Type B pancreatic cell (in vitro differentiated cells): ENCODE measurements at places on chromosomes 7 and 10. TPM values are rescaled to one million over a fixed set of nuclear protein-coding genes. Genes with fewer than 3 reads are reported as not detected.

Gene GCK
- total RNA-seq: 5.6 and 6.7 TPM in 2 replicates

DNA sequence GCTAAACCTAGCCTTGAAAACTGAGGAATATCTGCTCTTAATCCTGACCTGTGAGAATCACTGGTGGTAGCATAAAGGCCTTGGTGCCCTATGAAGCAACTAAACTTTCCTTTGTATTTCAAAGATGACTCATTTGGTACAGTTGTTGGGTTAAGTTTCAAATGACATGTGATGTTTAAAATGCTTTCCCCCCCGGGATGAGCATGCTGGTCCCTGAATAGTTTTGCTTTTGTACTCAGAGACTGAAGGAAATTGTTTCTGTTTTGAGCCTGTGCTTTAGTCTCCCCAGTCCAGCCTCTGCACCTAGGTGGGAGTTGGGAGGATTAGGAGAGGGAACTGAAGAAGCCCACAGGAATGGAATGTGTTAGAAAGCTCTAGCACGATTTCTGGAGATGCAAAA, 258.9 kb upstream of the NPY start:
- no peak for DNase-seq
- no peaks in the 10 kb centered on the region for H3K36me3 ChIP-seq
- peaks cover 9% of the 10 kb centered on the region for H3K4me1 ChIP-seq
- no peak overlapping the region for H3K27ac ChIP-seq
- H3K27me3 ChIP-seq: peaks cover 3% of the 10 kb centered on the region

- no peak overlapping the region for H3K27ac ChIP-seq
- H3K4me1 ChIP-seq: no peaks in the 10 kb centered on the region
- H3K27me3 ChIP-seq: no peaks in the 10 kb centered on the region
- no peak overlapping the region for H3K4me3 ChIP-seq
- DNase-seq: no peak
- H3K36me3 ChIP-seq: peaks cover 24% of the 10 kb centered on the region
Measured at GRCh38 chr7:140873434-140873833, 51.3 kb downstream of the BRAF start.

DNA sequence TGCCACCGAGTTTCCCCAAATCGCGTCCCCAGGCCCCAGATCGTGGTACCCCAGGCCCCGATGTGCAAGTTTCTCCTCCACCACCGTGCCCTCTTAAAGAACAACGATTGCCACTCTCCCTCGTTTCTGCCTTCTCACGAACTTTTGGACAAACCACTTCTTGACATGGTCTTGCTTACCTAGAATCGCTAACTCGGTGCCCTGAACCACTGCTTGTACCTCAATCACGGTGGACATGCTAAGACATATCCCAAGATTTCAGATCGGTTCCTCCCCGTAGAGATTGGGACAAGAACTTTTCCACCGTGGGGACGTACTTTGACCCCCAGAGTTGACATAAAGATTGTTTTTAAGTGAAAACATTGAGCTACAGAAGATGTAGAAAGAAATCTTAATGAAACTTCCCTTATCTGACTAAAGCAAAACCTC, 477 bp upstream of the ZC3HAV1 start:
- no peak for DNase-seq
- H3K4me1 ChIP-seq: peaks cover 12% of the 10 kb centered on the region
- H3K27me3 ChIP-seq: peaks cover 44% of the 10 kb centered on the region
- H3K4me3 ChIP-seq: peak overlapping the region; percentile 94
- H3K36me3 ChIP-seq: no peaks in the 10 kb centered on the region
- peak overlapping the region; percentile 72 for H3K27ac ChIP-seq

DNA sequence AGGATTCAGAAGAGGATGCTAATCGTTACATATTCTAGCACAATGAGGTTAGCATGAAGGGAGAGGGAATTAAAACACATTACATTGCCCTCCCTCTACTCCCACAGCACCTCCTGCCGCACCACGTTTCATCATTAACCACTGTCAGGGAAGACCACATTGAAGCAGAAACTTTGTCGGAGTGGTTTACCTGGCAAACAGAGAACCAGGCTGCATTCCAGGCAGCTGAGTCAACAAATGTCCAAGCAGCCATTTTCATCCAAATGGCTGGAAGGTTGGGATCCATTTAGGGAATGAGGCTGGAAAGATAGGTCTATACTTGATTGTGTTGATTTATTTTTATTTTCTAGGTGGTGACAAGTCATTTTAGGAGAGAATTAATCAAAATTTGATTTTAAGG, 273.6 kb downstream of the DYNC1I1 start:
- no peaks in the 10 kb centered on the region for H3K4me1 ChIP-seq
- H3K27ac ChIP-seq: no peak overlapping the region
- H3K36me3 ChIP-seq: no peaks in the 10 kb centered on the region
- peaks cover 2% of the 10 kb centered on the region for H3K27me3 ChIP-seq
- H3K4me3 ChIP-seq: no peak overlapping the region
- DNase-seq: no peak

Gene WEE2
- not detected in 2 replicates for total RNA-seq

DNA sequence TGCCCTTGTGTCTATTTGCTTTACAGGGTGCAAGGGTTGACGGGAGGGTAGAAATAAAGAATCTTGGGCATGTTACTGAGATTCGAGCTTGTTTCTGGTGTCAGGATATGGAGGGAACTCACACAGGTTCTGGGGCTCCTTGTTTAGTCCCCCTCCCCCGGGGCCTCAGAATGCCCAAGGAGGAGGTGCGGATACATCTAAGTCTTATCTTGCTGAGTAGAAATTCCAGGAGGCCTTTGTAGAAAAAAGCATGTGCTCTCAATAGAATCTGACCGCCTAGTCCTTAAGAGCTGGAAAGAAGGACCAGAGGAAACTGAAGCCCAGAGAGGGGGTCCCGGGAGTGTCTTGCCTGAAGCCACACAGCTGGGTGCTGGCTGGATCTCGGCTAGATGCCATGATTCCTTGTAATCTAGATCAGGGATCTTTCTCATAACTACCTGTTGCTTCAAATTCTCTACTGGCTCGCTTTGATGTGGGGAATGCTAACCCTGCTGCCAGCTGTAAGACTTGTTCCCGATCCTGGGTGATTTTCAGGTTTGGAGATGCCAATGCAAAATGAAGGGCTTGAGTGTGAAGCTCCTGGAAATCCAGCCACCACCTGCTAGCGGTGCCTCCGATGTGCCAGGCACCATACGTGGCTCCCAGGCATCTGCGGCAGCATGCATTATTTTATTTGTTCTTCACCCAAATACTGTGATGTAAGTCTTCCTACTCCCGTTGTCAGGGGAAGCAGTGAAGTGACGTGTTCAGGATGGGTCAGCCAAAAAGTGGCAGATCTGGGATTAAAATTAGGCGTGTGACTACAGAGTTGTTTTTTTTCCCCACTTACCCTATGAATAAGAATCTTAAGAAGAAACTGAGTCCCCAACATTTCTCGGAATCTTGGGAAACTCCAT, 226.0 kb downstream of the TCF7L2 start:
- no peaks in the 10 kb centered on the region for H3K27me3 ChIP-seq
- H3K4me1 ChIP-seq: peaks cover 23% of the 10 kb centered on the region
- no peak for DNase-seq
- H3K4me3 ChIP-seq: no peak overlapping the region
- H3K27ac ChIP-seq: no peak overlapping the region

DNA sequence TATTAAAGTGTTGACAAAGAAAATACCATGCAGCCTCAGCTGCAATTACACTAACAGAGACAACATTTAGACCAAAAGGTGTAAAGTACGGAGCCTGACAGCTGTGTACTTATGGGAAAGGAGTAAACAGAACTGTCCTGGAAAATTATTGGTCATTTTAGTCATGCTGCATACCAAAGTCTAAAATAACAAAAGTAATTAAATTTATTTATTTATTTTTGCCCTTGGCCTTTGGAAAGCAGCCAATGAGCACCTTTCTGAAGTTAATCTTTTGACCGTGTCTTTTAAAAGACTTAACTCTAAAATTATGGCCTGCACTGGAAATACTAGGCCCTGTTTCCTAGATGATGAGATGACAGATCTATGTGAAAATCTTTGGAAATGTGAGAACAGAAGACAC, 597.6 kb downstream of the NXPH1 start:
- H3K4me1 ChIP-seq: no peaks in the 10 kb centered on the region
- peaks cover 17% of the 10 kb centered on the region for H3K27me3 ChIP-seq
- H3K27ac ChIP-seq: no peak overlapping the region
- no peaks in the 10 kb centered on the region for H3K36me3 ChIP-seq
- DNase-seq: no peak

Gene OR2A7
- 4.2 and 13.7 TPM in 2 replicates for total RNA-seq

Gene ARHGAP22
- total RNA-seq: 4.1 and 5.1 TPM in 2 replicates

Gene LRRD1
- 0.19 TPM in 1 of 2 replicates, not detected in the other for total RNA-seq

Gene GHRHR
- not detected in 2 replicates for total RNA-seq

- no peak overlapping the region for H3K4me3 ChIP-seq
- no peaks in the 10 kb centered on the region for H3K4me1 ChIP-seq
- no peaks in the 10 kb centered on the region for H3K36me3 ChIP-seq
- H3K27me3 ChIP-seq: peaks cover 29% of the 10 kb centered on the region
Measured at GRCh38 chr7:97835296-97836138, 36.7 kb downstream of the ASNS start.

- DNase-seq: no peak
- peaks cover 21% of the 10 kb centered on the region for H3K4me1 ChIP-seq
- H3K27ac ChIP-seq: peak overlapping the region; percentile 9
- H3K36me3 ChIP-seq: peaks cover 29% of the 10 kb centered on the region
Measured at GRCh38 chr10:72424561-72424960, 69.8 kb upstream of the DNAJB12 start.

Gene OSBPL3
- total RNA-seq: 18.3 and 43.7 TPM in 2 replicates

DNA sequence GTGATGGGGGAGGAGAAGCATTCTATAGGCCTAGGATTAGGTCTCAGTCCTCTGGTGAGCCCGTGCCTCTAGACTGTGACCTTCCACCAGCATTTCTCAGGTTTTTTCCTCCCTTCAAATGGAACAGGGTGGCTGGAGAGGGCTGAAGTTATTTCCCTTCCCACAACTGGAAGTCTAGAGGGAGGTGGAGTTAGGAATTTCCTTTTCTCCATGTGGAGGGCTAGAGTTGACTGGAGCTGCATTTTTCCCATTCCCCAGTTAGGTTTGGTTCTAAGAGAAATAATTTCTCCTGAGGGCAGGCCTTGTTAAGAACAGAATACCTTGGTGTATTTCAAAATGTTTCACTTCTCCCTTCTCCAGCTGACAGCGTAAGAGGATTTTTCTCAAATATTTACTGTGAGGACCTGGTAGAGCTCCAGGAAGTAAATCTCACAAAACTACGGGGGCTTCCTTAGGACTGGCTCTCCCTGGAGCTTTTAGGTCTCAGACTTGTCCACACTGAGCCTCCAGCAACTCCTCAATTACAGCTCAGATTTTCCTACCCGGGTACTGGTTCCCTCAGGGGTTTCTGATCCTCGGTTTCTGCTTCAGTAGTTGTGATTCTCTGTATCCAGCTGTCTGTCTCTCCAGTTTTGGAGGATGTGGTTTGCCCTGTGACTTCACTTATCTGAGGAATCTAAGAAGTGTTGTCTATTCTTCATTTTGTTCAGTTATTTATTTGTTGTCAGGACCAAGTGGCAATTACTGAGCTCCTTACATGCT, 6.0 kb upstream of the REEP3 start:
- no peaks in the 10 kb centered on the region for H3K27me3 ChIP-seq
- no peak for DNase-seq
- H3K4me3 ChIP-seq: peak overlapping the region; percentile 62
- peak overlapping the region; percentile 93 for H3K27ac ChIP-seq
- peaks cover 25% of the 10 kb centered on the region for H3K4me1 ChIP-seq

- H3K4me1 ChIP-seq: no peaks in the 10 kb centered on the region
- peaks cover 12% of the 10 kb centered on the region for H3K36me3 ChIP-seq
- no peak overlapping the region for H3K27ac ChIP-seq
- no peak overlapping the region for H3K4me3 ChIP-seq
Measured at GRCh38 chr10:125783408-125783807, 7.8 kb upstream of the MMP21 start.

DNA sequence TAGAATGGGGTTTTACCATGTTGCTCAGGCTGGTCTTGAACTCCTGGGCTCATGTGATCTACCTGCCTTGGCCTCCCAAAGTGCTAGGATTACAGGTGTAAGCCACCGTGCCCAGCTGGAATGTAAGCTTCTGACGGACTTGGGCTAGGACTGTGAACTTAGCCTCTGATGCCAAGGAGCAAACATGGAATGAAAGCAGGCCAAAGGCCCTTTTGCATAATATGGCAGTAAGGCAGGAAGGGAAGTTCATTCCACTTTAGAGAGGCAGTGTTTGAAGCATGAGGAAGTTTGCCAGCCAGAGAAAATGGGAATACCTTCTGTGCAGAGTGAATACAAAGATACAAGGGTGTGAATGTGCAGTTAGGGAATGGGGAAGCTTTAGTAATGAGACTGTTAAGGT, 20.3 kb downstream of the VCL start:
- no peak overlapping the region for H3K27ac ChIP-seq
- peaks cover 27% of the 10 kb centered on the region for H3K36me3 ChIP-seq
- peaks cover 20% of the 10 kb centered on the region for H3K4me1 ChIP-seq
- no peak overlapping the region for H3K4me3 ChIP-seq
- no peaks in the 10 kb centered on the region for H3K27me3 ChIP-seq

DNA sequence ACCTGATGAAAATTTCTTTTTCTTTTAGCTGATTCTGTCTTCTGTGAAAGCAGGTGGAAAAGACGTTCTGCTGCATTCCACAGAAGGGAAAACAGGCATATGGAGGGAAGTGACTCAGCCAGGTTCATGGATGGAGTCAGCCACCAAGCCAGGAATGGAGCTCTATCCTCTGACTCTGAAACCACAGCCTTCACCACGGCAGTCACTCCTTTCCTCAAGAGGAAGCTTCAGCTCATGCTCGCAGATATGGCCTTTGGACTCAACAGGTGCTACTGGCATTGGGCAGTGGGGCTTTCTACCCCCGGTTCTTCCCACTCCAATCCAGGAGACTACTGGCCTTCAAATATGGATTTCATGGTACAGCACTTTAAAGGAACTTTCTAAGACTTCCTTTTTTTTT, 11.5 kb upstream of the PLAU start:
- H3K4me1 ChIP-seq: no peaks in the 10 kb centered on the region
- H3K36me3 ChIP-seq: no peaks in the 10 kb centered on the region
- H3K27ac ChIP-seq: peak overlapping the region; percentile 74
- no peaks in the 10 kb centered on the region for H3K27me3 ChIP-seq
- DNase-seq: no peak

Gene TMEM273
- total RNA-seq: not detected in 2 replicates

- no peak for DNase-seq
- H3K4me1 ChIP-seq: peaks cover 4% of the 10 kb centered on the region
- H3K36me3 ChIP-seq: no peaks in the 10 kb centered on the region
- peaks cover 6% of the 10 kb centered on the region for H3K27me3 ChIP-seq
Measured at GRCh38 chr10:7184660-7185366, 226.0 kb downstream of the SFMBT2 start.

- H3K4me3 ChIP-seq: no peak overlapping the region
- no peak overlapping the region for H3K27ac ChIP-seq
- no peaks in the 10 kb centered on the region for H3K36me3 ChIP-seq
- no peaks in the 10 kb centered on the region for H3K4me1 ChIP-seq
- DNase-seq: no peak
Measured at GRCh38 chr10:130481076-130481930, 345.1 kb downstream of the GLRX3 start.

- H3K4me3 ChIP-seq: no peak overlapping the region
- no peak for DNase-seq
- no peaks in the 10 kb centered on the region for H3K36me3 ChIP-seq
- H3K4me1 ChIP-seq: peaks cover 23% of the 10 kb centered on the region
- no peak overlapping the region for H3K27ac ChIP-seq
Measured at GRCh38 chr7:139875821-139876241, 46.8 kb downstream of the TBXAS1 start.
